ENCODE measurements at places on chromosomes 6 and 20.

DNA sequence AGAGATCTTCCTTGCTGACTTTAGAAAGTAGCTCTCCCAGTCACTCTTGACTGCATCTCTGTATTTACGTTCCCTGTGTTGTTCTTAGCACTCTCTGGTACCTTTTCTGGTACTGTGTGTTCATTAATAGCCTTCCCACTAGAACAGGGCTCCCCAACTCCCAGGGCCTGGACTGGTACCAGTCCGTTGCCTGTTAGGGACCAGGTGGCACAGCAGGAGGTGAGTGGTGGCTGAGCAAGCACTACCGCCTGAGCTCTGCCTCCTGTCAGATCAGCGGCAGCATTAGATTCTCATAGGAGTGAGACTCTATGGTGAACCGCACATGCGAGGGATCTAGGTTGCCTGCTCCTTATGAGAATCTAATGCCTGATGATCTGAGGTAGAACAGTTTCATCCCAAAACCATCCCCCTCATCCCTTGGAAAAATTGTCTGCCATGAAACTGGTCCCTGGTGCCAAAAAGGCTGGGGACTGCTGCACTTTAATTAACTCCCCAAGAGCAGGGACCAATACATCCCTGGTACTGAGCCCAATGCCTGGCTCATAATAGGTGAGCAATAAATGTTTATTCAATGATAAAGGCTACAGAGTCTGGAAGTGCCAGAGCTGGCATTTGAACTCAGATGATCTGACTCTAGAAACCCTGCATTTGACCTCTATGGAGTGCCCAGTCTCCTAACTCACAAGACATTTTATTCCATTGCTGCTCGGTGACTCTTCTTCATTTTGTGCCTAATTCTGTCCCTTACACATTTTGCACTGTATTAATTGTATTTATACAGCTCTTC lies 11.0 kb downstream of the UTRN start:
- DNase-seq: no peak

GRCh38 chr20:49781676-49782075 lies 31.0 kb upstream of the SLC9A8 start:
- DNase-seq: no peak

- no peak for DNase-seq
These were observed 16.8 kb downstream of the TMEM244 start for GRCh38 chr6:129844118-129844891.

DNA sequence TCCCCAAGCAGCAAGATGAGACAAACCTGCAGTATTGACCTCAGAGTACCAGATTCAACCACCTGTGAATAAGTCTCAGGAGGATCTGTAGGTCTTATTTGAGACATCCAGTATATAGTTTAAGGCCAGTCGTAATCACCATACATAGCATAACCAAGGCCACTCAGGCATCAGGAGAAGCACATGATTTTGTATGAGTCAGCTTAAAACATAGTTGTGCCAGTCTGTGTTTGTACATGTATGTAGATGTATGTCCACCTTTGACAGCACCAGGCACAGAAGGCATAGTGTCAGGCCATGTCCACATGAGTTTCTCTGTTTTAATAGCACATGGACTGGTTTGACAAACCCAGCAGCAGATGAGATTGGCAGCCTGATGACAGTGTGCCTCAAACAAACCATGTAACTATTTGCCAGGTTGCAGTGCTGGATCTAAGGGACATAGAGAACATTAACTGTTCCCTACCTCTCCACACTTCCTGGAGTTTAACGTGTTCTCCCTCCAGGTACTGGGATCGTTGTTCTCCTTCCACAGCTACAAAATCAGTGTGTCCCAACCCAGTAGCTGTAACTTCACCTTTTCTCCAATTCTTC lies 8.6 kb upstream of the ASIP start:
- DNase-seq: no peak

DNA sequence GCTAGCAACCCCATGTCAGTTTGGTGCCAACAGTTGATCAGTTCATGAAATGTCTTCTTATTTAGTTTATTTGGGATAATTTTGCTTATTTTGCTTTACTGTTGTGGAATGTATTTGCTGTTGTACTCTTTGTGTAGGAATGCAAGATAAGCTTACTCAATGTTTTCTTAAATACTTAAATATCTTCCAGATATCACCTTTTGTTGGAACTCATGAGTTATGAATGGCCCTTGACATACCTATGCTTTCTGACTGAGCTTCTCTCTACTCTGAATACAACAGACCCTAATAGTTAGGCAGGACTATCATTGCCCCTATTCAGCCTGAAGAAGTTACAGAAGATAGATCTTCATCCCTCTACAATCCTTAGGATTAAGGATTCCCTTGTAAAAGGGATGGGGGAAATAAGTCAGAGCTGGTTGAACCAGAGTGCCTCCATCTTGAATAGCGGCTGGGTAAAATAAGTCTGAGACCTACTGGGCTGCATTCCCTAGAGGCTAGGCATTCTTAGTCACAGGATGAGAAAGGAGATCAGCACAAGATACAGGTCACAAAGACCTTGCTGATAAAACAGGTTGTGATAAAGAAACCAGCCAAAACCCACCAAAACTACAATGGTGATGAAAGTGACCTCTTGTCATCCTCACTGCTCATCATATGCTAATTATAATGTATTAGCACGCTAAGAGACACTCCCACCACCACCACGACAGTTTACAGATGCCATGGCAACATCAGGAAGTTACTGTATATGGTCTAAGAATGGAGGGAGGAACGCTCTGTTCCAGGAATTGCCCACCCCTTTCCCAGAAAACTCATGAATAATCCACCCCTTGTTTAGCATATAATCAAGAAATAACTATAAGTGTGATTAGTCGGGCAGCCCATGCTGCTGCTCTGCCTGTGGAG lies 196.9 kb downstream of the AKAP7 start:
- DNase-seq: no peak

DNA sequence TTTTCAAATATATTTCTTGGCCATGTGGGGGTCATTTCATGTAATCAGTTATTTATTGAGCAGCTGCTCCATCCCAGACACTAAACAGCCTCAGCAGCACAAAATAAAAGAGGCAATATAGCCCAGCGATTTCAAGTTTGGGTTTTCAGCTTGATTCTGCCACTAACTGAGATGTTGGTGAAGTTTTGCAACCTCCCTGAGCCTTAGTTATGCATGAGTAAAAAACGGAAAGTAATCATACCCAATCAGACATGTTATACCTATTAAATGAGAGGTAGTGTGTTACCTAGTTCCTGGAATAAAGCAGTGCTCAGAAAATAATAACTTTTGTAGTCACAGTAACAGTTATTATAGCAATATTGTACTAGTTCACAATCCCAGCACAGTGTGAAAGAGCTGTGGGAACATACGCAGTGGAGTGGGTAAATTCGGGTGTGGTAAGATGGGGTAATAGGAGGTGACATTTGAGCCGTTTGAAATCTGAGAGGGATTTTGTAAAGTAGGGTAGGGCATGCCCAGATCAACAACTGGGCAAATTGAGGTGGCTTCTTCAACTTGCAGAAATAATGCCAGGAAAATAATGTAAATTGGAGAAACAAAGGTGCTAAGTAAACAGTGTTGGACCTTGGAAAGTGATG lies 1.5 kb downstream of the SLC9A8 start:
- no peak for DNase-seq

GRCh38 chr6:26471970-26472369 lies 14.2 kb downstream of the BTN2A1 start:
- DNase-seq: no peak

- DNase-seq: peak; percentile 18
These were observed 86.7 kb downstream of the GMDS start for GRCh38 chr6:2158596-2159271.

GRCh38 chr6:118704915-118705314 lies 53.5 kb upstream of the CEP85L start:
- peak; percentile 36 for DNase-seq

- no peak for DNase-seq
These were observed 60.1 kb upstream of the ELOVL5 start for GRCh38 chr6:53408826-53409225.

- DNase-seq: no peak
These were observed 86.8 kb downstream of the PPP1R14C start for GRCh38 chr6:150229436-150230163.

- no peak for DNase-seq
These were observed 67.6 kb downstream of the NUDT3 start for GRCh38 chr6:34324738-34325444.

DNA sequence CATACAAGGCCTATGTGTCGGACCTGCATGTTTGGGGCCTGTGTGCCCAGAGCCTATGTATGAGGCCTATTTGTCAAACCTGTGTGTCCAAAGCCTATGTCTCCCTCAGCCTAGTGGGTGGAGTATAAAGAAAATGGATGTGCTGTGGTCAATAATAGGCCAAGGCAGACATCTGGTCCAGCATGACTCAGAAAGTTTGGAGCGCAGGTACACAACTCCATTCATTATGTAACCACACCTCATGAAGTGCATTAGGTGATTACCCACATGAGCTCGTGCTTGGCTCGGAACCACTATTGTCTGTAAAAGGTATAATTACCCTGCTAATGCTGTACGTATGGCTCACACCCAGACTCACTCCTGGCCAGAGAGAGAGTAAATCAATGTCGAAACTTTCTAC lies 302.4 kb upstream of the POU3F2 start:
- no peak for DNase-seq

DNA sequence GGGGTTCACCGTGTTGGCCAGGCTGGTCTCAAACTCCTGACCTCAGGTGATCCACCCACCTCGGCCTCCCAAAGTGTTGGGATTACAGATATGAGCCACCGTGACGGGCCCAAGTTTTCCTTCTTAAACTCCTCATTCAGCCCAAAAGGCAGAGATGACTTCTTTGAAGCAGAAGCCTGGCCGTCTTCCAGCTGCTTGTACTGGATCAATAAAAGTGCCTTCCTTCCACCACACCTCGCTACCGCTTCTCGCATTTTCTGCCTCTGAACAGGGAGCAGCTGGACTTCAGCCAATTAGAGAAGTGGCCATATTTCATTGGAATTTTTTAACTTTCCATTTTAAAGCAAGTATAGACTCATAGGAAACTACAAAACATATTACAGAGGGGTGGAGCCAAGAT lies 241.1 kb downstream of the PREX1 start:
- no peak for DNase-seq

DNA sequence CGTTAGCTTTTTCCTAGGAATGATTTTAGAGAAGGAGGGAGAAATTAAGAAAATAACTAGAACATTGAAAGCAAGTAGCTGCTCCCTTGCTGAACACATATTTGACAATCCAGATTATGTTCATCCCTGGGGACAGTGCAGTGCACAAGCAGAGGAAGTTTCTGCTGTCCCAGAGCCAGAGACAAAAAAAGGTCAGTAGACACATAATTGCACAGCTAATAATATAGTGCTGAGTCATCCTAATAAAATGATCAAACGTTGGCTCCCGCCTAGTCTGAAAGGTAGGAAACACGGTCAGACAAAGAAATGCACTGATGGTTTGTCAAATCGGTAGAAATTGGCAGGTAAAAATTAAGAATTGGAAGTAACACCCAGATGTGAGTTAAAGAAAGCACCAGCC lies 21.7 kb upstream of the SSTR4 start:
- DNase-seq: no peak

- no peak for DNase-seq
These were observed 262.8 kb downstream of the TMEM242 start for GRCh38 chr6:157060440-157060952.

GRCh38 chr6:169839898-169840631 lies 88.6 kb downstream of the ERMARD start:
- DNase-seq: no peak

DNA sequence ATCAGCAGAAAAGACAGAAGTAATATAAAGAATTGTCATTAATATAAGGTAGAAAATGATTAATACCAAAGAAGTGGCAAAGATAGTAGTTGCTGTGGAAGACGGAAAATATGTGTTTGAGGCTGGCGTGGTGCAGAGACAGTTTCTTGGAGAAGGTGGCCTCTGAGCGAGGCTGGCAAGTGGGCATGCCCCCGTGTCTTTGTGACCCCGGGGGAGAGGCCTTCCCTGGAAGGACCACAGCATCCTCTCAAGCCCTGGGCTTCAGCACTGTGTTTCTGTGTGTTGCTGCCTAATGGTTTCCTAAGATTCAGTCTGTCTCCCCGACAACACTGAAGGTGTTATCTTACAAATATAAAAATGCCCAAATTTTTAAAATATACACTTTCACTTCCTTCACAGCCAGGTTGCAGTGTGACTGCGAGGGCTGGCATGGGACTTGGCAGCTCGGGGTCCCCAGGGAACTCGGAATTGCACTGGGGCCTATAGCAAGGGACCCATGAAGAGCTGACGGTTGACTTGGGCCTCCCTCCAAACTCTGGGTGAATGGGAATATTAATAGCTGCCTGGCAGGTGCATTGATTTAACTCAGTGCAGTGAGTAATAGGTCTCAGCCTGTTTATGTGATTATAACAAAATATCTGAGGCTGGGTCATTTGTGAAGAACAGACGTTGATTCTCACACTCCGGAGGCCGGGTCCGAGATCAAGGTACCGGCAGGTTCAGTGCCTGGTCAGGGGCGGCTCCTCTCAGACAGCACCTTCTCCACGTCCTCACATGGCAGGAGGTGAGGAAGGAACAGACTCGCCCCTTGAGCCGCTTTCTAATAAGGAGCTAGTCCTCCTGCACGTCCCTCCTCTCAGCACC lies 47.4 kb upstream of the AFDN start:
- no peak for DNase-seq

DNA sequence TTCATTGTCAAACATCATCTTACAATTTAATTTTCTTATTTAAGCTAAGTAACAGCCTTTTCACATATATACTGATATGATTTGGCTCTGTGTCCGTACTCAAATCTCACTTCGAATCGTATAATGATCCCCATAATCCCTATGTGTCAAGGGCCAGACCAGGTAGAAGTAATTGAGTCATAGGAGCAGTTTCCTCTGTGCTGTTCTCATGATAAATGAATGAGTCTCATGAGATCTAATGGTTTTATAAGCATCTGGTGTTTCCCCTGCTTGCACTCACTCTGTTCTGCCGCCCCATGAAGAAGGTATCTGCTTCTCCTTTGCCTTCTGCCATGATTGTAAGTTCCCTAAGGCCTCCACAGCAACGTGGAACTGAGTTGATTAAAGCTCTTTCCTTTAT lies 25.1 kb upstream of the CMTR1 start:
- no peak for DNase-seq

GRCh38 chr20:5316188-5317158 lies at the start of gene PROKR2:
TSS of gene PROKR2 (minus strand) at chr20:5316954. CDS start at chr20:5314369, 2,585 bp downstream.
- peak; percentile 75 for DNase-seq

- DNase-seq: no peak
These were observed 181.0 kb downstream of the COL12A1 start for GRCh38 chr6:75024828-75025227.

- no peak for DNase-seq
These were observed 85.0 kb upstream of the CEP85L start for GRCh38 chr6:118736440-118736839.
